ENCODE measurements at places on chromosomes 12 and 14.

- no peak for DNase-seq
Measured at GRCh38 chr12:75087654-75088053, 122.0 kb downstream of the KCNC2 start.

DNA sequence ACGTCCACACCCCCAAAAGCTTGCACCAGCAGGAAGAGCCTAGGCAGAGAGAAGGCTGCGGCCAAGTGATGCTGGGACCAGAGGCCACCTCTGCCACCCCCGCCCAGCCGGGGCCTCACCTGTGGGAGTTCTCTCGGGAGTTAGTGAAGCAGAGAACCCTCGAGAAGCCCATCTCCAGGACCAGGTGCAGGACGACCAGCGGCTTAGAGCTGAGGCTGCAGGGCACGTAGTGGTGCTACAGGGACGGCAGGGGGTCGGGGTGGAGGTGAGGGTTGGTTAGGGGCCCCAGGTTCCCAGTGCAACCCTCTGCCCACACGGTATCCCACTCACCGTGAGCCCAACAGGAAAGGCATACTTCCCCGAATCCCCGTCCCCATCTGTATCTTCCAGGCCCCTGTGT, 3.6 kb downstream of the DDX51 start:
- no peak for DNase-seq

- DNase-seq, result no peak
Measured at GRCh38 chr12:19533567-19533966, 94.3 kb downstream of the AEBP2 start.

- no peak for DNase-seq
Measured at GRCh38 chr14:85530626-85531025, 682 bp downstream of the FLRT2 start.

- no peak for DNase-seq
Measured at GRCh38 chr12:111981987-111982386, 31.0 kb downstream of the TMEM116 start.

DNA sequence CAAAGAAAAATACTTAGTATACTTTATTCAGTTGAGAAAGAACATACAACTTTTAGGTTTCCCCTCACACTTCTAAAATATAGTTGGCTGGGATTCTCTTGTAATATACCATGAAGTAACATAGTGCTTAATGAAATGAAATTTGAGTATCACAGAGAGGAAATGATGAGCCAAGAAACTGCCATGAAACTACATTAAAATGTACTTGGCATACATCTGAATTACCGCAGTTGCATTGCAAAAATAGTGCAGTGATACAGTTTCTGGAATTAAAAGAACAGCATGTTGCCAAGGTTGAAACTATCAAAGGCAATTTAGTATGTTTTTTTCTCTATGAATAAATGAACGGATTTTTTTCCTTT, 389.2 kb downstream of the TMEM117 start:
- no peak for DNase-seq

DNA sequence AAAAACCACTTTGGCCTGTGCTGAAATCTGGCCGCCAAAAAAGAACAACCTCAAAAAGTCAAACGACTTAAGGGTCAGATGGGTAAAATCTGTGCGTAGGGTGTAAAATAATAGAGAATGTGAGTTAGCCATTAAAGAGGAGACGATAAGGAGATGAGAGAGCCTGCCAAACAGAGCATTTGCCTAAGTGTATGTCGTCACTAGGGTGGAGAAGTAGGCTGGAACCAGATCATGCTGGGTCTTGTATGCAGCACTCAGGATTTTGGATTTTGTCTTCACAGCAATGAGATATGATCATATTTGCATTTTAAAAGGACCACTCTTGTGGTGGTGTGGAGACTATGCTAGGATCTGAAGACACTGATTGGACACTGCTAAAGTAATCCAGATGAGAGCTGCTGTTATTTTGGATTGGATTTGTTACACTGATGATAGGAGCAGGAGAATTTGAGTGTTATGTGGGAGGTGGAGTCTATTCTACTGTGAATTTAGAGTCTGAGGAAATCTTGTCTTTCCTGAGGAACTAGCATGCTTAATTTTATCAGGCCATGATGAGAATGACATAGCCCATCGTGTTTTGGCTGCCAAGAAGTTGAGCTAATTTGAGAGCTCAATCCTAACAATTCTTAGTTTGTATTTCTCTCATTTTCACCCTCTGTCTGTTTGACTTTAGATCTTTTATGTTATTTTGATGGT, 24.8 kb upstream of the DBX2 start:
- DNase-seq, result no peak

DNA sequence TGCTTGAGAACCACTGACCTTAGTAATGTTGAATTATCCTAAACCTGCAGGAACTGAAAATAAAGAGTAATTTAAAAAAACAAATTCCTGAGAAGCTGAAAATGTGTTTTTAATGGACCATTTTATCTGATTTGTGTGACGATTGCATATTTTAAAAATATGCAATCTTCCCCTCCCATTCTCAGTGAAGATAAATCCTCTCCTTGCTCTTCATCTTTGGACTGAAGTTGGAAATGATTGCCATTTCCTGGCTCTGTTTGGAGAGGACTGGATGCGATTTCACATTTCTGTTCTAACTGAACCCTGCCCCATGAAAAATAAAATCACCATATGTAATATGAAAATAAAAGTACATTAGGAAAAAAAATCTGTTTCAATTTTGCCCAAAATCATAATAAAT, 216.3 kb downstream of the SLC6A15 start:
- DNase-seq, result no peak

GRCh38 chr12:121224591-121224990, 14.7 kb downstream of the P2RX4 start:
- DNase-seq, result no peak

DNA sequence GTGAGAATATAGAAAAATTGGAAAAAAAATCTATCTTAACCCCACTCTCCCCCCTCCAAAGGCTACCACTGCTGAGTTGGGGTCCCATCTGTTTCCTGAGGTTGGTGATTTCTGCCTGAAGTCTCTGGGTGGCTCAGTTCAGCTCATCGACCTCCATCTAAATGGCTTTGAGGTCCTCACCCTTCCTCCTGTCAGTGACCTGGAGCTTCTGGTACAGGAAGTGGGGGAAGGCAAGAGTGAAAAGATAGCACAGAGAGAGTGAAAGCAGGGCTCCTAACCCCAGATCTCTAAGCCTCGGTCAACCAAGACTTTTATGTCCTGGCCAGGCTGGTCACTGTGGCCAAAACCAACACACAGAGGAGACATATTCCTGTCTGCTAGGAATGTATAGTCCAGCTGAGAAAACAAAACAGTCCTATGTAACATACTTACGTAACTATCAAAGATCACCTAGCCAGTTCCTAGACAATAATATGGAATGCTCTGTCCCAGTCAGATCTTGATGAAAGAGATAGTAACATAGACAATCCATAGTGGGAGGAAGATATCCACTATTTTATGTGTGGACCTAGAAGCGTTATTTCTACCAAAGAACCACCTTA, 12.3 kb upstream of the KRT73 start:
- no peak for DNase-seq

DNA sequence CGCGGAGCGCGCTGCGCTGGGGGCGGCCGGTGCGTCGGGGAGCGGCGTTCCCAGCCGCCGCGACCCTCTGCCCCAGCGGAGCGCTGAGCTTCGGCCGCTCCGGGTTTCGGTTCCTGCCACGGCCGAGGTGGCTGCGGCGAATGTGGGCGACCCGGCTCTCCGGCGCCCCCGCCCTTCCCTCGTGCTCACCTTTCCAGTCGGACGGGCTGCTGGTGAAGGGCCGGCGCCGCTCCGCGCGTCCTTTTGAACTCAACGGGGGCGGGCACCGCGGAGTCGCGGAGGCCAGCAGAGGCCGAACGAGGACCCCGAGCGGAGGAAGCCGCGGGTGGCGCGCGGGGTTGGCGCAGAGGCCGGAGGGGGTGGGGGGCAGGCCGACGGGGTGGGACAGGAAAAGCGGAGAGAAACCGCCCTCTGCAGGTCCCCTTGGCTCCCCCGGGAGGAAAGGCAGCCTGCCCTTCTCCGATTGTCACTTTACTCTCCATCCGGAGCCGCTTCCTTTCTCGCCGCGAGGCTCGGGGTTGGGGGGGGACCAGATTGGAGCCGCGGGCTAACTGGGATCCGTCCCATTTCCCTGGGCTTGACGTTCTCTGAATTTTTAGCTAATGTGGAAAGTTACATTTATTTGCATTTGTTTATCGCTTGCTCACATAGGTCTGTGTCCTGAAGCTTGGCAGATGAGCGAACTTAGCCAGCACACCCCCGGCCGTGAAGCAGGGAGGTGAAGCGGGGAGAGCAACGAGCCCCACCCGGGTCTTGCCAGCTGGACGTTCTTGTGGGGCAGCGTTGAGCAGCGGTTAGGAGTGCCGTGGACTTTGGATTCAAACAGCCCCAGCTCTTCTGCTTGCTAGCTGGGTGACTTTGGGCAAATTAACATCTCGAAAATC, at the start of gene SMAGP:
SMAGP (minus strand) TSS at position 349 of the 884 bp plus-strand sequence. CDS start 1,137 bp downstream, outside the sequence.
- no peak for DNase-seq

GRCh38 chr14:95315156-95315555, 4.6 kb downstream of the CLMN start:
- no peak for DNase-seq

DNA sequence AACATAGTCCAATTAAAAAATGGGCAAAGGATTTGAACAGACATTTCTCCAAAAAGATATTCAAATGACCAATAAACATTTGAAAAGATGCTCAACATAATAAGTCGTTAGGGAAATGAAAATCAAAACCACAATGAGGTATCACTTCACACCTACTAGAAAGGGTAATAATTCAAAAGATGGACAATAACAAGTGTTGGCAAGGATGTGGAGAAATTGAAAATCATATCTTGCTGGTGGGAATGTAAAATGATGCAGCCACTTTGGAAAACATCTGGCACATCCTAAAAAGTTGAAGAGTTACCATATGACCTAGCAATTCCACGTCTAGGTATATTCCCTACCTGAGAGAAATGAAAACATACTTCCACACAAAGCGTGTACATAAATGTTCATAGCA, 1.9 kb downstream of the COX16 start:
- no peak for DNase-seq

GRCh38 chr12:6218347-6218925, 18.2 kb downstream of the CD9 start:
- DNase-seq, result no peak

GRCh38 chr12:46490635-46491034, 118.1 kb upstream of the SLC38A2 start:
- DNase-seq, result no peak

GRCh38 chr12:114302606-114303315, 103.2 kb downstream of the TBX5 start:
- no peak for DNase-seq

DNA sequence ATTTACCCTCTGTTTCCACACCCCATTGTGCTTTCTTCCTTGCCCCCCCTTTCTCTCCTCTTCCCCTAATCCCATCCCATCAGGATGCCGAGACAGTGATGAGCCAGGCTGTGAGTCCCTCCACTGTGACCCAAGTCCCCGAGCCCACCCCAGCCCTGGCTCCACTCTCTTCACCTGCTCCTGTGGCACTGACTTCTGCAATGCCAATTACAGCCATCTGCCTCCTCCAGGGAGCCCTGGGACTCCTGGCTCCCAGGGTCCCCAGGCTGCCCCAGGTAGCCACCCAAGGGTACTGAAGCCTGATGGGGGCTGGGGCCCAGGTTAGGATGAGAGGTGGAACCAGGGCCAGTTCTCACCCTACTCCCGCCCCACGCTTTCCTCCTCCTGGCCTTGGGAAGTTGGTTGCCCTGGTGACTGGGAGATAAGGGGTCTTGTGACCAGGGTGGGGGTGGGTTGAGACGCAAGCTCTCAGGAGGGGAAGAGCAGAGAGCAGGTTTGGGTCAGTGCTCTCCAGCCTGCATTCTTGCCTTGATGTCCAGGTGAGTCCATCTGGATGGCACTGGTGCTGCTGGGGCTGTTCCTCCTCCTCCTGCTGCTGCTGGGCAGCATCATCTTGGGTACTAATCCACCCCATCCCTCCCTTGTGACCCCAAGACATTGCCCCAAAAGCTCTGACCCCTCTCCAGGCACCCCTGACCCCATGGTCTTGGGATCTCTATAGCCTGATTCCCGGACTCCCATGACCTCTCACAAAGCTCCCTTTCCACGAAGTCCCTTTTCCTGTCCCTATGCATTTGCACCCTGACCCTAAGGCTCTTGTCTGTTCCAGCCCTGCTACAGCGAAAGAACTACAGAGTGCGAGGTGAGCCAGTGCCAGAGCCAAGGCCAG, 1.2 kb downstream of the AMHR2 start:
- no peak for DNase-seq
